ENCODE measurements at places on chromosomes 1 and 21. TPM values are rescaled to one million over a fixed set of nuclear protein-coding genes. Genes with fewer than 3 reads are reported as not detected.

WNT3A gene
- not detected for total RNA-seq

MRPL39 gene
- total RNA-seq = 34.7 TPM

GRCh38 chr1:31653717-31654473 is 9.2 kb upstream of the PEF1 start:
- no peaks in the 10 kb centered on the region for H3K36me3 ChIP-seq
- H3K4me3 ChIP-seq = no peak overlapping the region
- no peak for DNase-seq
- H3K27ac ChIP-seq = no peak overlapping the region
- peaks cover 4% of the 10 kb centered on the region for H3K4me1 ChIP-seq

DNA sequence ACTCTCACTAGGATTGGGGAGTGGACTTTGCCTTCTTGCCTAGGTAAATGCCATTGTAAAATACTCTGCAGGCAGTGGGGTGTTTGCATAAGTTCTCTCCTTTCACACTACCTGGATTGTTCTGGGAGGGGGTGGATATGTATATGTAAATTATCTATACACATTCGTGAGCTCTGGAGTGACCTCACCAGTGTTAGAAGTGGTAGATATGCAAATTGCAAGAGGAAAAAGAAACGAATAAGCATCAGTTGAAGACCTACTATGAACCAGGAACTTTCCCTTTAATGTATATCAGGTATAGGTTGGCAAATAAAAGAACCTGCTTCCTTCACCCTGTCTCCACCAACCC is 1.5 kb upstream of the ARHGEF11 start:
- H3K36me3 ChIP-seq = no peaks in the 10 kb centered on the region
- DNase-seq = no peak
- no peaks in the 10 kb centered on the region for H3K27me3 ChIP-seq
- no peak overlapping the region for H3K27ac ChIP-seq
- peaks cover 26% of the 10 kb centered on the region for H3K4me1 ChIP-seq

DNA sequence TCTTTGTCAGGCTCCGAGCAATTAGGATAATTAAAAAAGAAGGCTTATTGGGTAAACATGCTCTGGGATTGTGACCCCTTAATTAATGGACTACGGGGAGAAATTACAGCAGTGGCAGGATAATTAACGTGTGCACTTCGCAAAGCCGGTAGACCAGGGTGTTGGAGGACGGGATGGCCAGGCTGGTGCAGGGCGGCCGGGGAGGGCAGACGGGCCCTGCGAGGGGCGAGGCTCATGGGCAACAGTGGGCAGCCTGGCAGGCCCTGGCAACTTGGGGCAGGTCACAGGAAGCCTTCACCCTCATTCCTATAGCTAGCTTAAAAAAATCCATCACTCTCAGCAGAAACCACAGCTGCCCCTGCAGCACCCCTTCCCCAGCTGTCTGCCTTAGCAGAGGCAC is 186.2 kb upstream of the ARHGEF16 start:
- H3K27ac ChIP-seq = no peak overlapping the region
- DNase-seq = no peak
- peaks cover 5% of the 10 kb centered on the region for H3K4me1 ChIP-seq
- no peak overlapping the region for H3K4me3 ChIP-seq
